ENCODE measurements at places on chromosomes 2 and 18.

- DNase-seq: no peak
Measured at GRCh38 chr2:163768881-163769695, 33.3 kb upstream of the FIGN start.

- DNase-seq: no peak
Measured at GRCh38 chr2:217418090-217418489, 558.2 kb upstream of the TNP1 start.

DNA sequence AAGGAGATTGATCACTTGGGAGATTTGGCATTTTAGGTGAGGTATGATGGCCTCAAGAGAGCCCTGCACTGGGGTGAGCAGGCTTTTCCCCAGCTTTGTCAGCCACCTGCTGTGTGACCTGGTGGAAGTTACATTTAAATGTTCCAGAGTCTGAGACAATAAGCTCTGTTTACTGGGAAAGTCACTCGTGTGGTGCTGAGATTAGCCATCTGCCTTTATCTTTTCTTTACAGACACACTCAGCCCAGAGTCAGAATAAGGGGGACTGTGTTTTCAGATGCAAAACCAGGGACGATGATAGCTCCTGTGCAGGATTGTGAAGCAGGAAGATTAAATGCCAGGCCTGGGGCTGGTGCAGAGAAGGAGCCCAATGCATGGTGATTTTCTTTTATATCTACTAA is 47.9 kb downstream of the SH3RF3 start:
- DNase-seq: no peak

GRCh38 chr18:36735130-36735529 is 93.7 kb downstream of the TPGS2 start:
- no peak for DNase-seq

GRCh38 chr18:42813570-42813969 is 301.9 kb downstream of the RIT2 start:
- DNase-seq: no peak

DNA sequence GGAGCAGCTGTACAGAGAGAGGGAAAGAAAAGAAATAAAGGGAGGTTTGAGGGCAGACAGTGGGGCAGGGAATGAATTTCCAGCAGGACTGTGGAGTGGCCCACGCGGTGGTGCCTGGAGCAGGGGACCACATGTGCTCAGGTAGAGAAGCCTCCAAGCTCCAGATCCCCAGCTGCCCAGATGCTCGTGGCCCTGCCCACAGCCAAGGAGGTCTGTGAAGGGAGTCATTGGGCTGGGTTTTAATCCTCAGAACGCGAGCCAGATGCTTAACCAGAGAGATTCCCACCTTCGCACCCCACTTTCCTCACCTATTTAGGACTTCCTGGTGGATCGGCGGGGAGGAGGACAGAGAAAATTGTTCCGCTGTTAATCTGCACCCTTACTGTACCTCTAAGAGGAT is 369.4 kb downstream of the PARD3B start:
- DNase-seq: no peak

DNA sequence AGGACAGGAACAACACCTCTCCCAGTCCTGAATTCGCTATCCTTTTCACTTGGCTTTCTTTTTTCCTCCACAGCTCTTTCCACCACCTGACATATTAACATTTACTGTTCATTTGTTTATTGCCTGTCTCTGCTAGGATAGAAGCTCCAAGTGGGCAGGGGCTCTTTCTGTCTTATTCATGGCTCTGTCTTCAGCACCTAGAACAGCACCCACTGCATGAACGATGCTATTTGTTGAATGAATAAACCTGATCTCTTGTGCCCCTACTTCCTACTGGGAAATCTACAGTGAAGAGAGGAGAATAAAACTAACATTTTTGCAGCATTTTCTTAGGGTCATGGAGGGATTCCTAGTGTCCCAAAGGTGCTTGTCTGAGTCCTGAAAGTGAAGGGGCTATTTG is 24.4 kb upstream of the GAREM2 start:
- DNase-seq: no peak

DNA sequence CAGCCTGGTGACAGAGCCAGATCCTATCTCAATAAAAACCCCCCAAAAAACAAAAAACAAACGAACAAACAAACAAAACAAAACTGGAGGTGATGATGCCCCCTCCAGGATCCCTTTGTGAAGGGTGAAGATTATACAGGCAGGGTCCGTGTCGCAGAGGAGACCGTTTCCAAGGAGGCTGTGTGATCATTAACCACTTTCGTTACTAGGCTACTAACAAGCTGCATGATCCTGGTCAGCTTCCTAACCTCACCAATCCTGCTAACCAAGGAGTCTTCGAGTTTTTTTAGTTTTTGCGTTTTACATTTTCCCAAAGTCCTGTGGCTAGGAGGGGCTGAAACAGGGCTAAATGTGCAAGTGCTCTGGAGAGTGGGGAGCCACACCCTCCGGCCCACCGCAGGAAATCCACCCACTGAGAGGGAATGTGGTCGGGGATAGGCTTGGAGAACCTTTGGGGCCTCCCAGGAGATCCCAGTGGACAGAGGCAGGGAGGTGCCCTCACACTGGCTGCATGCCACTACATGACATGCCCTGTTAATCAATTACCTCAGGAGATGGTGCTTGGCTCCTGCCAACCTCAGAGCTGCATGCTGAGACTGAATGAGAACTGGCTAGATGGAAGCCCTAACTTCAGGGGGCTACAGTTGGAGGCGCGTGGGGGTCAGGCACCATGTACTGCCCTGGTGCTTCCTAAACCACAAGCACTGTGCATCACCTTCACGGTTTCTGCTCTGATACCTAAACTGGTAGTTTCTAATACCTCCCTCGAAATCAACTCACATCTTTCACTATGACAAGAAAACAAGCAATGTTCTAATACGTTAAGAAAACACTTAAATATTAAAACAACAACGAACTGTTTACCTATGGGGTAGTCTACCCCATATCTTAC is 67.5 kb upstream of the RGPD5 start:
- DNase-seq: no peak

- DNase-seq: no peak
Measured at GRCh38 chr2:201784563-201784962, 3.8 kb upstream of the ALS2 start.

- no peak for DNase-seq
Measured at GRCh38 chr2:119518401-119519056, 5.8 kb downstream of the SCTR start.

GRCh38 chr2:53247956-53248735 is 519.5 kb upstream of the CHAC2 start:
- DNase-seq: no peak
